ENCODE measurements at places on chromosomes 5 and 9.

GRCh38 chr5:79133121-79133656 lies 21.6 kb downstream of the BHMT start:
- DNase-seq = peak; percentile 52

DNA sequence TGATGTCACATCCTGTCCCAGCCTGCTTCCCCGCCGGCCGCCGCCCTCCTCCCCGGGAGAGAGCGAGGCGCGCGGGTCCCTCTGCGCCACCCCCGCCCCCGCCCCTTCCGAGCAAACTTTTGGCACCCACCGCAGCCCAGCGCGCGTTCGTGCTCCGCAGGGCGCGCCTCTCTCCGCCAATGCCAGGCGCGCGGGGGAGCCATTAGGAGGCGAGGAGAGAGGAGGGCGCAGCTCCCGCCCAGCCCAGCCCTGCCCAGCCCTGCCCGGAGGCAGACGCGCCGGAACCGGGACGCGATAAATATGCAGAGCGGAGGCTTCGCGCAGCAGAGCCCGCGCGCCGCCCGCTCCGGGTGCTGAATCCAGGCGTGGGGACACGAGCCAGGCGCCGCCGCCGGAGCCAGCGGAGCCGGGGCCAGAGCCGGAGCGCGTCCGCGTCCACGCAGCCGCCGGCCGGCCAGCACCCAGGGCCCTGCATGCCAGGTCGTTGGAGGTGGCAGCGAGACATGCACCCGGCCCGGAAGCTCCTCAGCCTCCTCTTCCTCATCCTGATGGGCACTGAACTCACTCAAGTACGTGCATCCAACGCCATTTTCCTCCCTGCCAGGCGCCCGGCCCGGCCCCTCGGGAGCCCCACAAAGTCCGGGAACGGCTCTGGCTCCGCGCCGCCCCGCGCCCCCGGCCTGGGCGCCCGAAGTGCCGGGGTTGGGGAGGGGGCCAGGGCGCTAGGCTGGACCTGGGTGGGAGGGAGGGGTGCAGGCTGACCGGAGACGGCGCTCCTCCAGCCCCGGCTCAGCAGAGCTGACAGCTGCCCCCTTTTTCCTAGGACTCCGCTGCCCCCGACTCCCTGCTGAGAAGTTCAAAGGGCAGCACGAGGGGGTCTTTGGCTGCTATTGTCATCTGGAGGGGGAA lies 12.0 kb upstream of the OLFM1 start:
- peak; percentile 93 for DNase-seq

- no peak for DNase-seq
These were observed 92.4 kb upstream of the CEP78 start for GRCh38 chr9:78143281-78144007.

- peak; percentile 15 for DNase-seq
These were observed 40.2 kb downstream of the STK10 start for GRCh38 chr5:172147857-172148256.

GRCh38 chr5:129747572-129748407 lies at the start of gene MINAR2:
Gene MINAR2, plus strand, starts transcription at chr5:129748094. Its CDS starts 97 bp downstream, at chr5:129748191.
- DNase-seq = no peak

DNA sequence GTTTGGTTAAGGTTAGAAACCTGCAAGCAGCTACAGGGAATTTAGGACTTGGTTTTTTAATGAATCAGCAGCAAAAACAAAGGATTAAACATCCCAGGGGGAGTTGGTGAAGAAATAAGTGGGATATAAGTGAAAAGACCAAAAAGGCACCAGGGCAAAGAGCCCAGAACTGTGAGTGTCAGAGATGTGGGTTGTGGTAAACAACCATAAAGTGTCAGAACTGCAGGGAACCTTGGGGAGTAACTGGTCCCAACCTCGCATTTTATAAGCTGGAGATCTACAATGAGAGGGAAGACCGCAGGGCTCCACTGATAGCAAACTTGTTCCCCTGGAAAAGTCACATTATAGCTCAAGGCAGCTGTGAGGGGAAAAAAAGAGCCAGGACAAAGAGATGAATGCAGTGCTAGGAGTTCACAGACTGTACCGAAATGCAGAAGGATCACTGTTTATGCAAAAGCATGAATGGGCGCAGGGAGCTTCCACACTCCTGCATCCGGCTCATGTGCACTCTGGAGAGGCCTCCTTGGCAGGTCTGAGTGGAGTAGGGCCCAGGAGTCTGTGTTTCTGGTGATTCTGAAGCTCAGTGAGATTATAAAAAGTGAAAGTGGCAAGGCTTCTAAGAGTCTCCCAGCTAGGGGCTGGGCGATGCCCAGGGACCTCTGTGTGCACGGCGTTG lies 156.3 kb downstream of the GOLPH3 start:
- no peak for DNase-seq

DNA sequence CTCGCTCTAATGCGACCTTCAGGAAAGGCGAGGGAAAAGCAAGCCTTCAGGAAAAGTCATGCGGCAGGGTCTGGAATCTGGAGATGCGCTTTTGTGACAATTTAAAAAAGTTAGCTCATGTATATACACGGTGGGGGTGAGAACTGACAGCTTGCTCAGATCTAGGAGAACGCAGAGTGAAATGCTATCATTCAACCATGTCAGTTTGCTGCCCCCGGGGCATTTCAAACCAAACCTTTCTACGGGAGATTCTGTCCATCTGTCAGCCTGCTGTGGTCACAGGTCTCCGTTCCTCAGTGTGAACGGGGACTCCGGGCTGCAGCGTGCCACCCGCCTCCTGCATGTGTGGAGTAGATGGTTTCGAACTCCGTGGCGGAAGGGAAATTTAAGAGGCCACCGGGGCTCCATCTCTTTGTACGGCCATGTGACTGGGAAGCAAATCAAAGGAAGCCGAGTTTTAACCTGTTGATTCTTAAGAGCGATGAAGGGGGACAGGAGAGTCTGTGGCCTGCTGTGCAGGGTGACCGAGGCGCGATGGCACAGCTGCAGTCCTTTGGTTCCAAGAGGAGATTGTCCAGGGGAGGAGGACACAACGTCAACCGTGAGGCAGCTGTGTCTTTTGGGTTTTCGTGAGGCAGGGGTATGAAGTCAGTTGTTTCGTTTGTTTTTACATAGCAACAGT lies 45.9 kb downstream of the OTULIN start:
- peak; percentile 20 for DNase-seq

- peak; percentile 34 for DNase-seq
These were observed 397.8 kb downstream of the GADD45G start for GRCh38 chr9:90002397-90003271.

DNA sequence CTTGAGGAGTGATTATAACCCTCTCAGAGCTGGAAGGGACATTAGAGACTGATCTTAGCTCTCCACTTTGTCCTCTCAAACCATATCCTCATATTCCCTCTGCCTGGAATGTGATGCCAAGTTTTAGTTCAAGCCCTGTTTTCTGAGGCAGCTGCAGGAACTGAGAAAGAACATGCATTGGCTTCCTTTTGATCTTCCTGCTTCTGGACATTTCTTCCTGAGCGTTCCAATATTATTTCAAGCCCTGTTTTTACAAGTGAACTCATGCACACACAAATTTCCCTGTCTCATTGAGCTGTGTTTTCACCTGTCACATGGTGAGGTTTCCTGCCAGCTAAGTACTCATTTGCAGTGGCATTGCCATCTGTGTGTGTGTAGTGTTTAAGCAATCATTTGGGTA lies 17.0 kb downstream of the FOCAD start:
- peak; percentile 79 for DNase-seq

DNA sequence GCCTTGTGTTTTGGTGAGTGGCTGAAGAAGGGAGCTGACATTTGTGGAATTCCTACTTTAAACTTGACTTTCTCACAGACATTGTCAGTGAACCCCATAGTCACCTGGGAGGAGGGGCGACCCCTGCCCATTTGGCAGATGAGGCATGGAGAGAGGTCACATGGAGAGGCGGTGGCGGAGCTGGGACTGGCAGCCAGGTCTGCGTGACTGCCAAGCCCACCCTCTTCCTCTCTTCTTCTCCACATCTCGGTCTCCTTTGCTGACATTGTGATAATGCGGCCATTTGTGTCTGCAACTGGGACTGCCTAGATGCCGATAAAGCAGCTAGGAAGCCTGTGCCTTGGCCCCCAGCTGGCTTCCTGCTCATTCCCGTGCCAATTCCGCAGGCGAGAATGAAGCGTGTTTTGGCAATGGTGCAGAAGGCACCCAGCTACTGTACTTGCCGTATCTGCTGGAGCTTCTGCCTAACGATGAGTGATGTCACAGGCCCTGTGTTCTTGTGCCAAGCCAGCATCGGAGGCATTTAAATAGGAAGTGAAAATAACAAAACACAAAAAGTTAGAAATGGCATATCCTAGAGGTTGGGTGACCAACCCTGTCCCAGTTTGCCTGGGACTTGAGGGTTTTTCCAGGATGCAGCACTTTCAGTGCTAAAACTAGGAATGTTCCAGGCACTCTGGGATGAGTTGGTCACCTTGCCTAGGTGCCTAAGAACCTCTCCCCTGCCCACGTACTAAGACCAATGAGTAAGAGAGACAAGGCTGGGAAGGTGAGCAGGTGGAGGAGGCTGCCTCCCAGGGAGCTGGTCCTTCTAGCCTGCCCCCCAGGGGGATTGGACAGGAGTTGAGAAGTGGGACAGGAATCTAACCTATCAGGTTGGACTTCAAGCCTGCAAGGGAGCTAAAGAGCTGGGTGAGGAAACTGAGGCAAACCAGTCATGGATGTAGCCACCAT lies 23.6 kb downstream of the OLFML2A start:
- DNase-seq = no peak

DNA sequence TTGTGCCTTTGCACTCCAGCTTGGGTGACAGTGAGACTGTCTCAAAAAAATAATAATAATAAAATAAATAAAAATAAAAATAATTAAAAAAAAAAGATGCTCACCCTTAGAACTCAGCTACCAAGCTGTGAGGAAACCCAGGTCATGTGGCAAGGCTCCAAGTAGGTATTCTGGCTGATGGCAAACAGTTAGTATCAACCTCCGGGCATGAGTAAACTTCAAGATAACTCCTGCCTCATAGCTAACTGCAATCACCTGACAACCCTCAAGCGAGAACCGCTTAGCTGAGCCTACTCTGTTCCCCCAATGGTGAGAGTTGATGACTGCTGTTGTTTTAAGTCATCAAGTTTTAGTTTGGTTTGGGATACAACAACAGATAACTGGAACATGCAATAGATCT lies 6.1 kb upstream of the SLC44A1 start:
- DNase-seq = no peak

- peak; percentile 90 for DNase-seq
These were observed 12.5 kb downstream of the OR2S2 start for GRCh38 chr9:35945341-35946018.

DNA sequence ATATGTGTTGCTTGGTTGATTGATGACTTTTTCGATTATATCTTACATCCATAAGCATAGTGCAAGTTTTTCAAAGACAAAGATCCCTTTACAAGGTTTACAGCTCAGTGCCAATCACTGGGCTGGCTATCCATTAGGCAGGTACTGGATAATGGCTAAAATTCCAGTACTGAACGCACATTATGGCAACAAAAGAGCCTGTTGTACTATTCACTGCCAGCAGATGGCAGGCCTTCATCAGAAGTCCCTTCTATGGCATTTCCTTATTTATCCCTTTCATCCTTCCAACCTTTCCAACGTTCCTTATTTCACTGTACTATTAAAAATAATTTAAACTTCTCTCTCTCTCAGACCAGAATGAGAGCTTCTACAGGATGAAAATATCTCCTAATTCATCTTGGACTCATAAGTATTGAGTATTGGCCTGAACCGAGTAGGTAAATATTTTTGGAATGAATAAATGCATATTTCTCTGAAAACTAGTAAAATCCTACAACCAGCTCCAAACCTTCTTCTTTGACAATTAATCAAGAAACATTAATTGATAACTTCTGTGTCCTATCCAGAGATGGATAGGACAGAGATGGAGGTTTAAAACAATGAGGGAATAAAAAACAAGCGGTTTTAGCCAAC lies 6.7 kb upstream of the WNT8A start:
- peak; percentile 74 for DNase-seq

DNA sequence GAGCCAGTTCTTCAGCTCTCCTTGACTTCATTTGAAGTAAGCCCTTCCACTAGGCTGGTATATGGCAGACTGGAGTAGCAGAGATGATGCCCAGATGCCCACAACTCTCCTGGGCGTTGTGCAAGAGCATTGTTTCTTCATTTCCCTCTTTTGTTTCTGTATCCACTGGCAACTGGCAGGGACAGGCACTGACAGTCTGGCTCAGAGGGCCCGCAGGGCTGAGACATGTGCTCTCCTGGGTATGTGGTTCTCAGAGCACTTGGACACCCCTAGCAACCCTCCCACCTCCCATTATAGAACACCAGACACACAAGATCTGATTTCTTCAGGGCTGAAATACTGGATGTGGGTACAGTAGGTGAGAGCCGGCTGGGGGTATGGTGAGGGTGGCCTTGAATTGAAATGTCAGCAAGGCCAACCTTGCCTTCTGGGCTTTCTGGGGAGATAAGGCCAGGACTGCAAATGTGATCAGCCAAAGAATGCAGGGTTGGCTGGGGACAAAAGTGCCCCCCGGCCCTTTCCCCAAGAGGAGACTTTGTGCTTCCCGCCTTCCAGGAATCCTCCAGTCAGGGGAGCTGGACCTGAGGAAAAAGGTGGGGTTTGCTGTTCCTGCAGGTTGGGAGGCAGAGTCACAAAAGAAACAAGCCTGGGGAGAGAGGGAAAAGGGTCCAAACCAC lies 28.6 kb upstream of the CTNNA1 start:
- peak; percentile 89 for DNase-seq

DNA sequence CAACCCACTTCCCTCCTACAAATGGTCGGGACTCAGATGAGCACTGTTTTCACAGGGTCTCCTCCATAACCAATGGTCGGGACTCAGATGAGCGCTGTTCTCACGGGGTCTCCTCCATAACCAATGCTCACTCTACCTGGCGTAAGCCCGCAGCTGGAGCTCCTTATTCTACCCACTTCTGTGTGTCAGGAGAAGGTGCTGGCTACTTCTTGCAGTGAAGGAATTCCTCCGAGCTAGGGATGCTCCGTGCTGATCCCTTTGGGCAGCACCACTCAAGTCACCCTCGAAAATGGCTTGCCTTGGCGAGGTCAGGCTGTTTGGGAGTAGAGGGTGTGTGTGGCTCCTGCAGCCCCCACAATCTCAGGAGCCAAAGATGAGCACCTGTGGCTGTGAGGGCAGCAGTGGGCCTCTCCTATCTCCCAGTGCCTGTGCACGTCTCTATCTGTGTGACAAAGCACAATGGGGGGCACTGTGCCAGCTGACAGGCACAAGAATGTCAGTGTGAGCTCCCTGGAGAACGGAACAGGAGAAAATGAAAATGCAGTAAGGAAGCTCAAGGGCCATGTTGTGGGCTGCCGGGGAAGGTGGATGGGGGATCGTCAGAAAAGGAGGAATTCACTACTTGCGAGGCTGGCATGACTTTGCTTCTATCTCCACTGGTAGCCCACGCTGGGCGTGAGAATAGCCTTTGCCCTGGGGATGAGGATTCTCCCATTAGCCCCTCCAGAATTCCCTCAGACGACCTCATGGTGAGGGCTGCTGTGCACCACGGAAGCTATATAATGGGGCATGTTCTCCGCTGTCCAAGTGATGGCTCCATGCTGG lies 3.9 kb upstream of the BTNL9 start:
- no peak for DNase-seq

Data from NCI-H69 (cell line).